ENCODE measurements at places on chromosomes 7 and 10.

DNA sequence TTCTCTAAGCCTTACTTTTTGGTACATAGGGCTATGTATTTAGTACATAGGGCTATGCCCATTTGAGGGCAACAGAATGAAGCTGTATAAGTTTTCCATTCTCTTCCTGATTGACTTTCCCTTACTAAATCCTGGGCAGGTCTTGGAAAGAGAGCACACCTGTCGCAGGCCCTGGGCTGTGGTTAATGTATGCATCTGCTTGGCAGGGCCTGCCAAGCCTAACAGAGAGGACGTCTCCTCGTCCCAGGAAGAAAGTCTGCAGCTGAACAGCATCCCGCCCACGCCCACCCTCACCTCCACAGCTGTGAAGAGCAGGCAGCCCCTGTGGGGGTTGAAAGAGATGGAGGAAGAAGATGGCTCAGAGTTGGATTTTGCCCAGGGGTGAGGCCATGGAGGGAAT lies 8.9 kb upstream of the PVRIG start:
- no peak for DNase-seq

DNA sequence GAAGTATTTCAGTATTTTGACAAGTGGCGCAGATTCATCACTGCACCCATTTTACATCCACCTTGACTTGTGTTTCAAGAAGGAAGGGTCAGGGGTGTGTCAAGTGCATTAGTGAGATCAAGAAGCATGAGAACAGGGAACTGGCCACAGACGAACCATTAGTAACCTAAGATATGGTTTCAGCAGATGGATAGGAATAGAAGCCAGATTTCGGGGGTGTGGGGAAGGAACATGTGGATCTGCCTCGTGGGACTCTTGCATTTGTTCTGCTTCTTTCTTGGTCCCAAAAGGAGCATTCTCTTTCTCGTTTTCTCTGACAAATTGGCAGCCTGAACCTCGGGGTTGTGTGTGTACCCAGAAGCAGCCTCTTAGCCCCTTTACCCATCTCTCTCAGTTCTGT lies 9.6 kb downstream of the DENND2A start:
- no peak for DNase-seq

DNA sequence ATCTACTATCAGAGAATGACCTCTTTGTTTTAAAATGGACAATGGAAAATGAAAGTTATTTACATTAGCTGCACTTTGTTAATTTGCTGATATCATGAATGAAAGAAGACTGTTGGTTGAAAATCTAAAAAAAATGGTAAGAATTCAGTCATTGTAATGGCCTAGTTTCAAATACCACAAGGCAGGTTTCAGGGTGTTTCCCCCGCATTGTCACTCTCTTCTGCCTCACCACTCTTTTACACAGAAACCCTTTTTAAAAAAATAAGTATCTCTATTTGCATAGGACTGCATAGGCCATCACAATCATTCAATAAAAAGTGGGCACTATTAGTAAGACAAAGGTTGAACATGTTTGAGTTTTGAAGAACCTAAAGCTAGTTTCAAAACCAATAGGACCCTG lies 737.1 kb downstream of the INHBA start:
- no peak for DNase-seq

GRCh38 chr10:6072215-6072934 lies 10.2 kb upstream of the IL2RA start:
- no peak for DNase-seq

DNA sequence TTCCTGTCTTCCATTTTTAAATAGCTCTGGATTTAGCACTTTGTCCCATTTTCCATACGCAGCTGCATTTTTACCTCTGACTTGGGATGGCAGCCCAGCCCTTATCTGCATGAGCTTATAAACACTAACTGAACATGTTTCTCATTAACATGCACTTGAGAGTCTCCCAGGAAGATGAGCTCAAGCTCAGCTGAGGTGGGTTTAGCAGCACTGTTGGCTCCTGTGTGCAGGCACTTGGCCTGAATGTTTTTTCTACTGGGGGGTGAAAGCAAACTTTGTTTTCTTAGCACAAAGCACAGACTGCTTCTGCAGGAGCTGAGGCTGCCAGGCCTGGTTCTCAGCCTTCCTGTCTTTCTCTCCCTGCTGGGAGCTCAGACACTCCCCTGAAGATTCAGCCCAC lies 1093.6 kb upstream of the AUTS2 start:
- DNase-seq = peak; percentile 18

- peak; percentile 63 for DNase-seq
These were observed at the start of gene ZPBP for GRCh38 chr7:50092579-50093491. ZPBP (minus strand) TSS chr7:50093246; CDS start chr7:50093194, 52 bp downstream.

GRCh38 chr10:49116509-49117375 lies 1.4 kb upstream of the VSTM4 start:
- no peak for DNase-seq

DNA sequence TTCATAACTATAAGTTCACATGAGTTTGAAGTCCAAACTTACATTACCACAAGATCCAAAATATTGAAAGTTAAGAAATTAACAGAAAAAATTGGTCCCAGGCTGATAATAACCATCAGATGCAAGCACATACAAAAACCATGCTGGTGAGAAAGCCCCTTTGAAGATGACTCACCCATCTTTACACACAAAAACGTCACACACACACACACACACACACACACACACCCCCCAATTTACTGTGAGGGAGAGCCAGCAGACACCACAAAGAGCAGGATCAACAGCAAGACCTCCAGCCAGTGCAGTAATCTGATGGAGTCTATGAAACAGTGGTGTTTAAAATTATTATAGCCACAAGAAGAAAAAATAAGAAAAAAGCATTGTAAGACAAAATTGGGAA lies 50.1 kb upstream of the DRGX start:
- DNase-seq = no peak

DNA sequence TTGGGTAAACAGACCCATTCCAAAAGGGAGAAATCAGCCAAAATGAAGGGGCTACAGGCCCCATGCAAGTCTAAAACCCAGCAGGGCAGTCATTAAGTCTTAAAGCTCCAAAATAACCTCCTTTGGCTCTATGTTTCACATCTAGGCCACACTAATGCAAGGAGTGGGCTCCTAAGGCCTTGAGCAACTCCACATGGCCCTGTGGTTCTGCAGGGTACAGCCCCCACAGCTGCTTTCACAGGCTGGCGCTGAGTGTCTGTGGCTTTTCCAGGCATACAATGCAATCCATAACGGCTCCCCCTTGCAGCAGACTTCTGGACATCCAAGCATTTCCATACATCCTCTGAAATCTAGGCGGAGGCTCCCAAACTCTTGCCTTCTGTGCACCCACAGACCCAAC lies 9.0 kb downstream of the TMEM243 start:
- DNase-seq = no peak

DNA sequence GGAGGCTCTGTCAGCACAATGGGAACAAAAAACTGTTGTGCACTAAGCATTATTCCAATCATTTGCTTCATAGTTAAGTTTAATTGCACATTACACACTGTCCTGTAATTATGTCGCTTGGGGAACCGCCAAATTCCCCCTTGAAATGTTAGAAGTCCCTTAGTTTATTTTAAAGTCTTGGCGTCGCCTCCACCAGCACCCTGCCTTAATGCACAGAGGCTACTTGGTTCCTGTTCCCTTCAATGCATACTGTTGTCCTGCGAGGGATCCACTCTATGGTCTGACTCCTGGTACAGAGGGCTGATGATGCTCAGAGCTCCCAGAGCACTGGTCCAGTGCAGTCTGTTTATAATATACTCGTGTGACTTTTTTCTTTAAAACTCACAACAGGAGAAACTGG lies 330.7 kb downstream of the ELMO1 start:
- DNase-seq = no peak

DNA sequence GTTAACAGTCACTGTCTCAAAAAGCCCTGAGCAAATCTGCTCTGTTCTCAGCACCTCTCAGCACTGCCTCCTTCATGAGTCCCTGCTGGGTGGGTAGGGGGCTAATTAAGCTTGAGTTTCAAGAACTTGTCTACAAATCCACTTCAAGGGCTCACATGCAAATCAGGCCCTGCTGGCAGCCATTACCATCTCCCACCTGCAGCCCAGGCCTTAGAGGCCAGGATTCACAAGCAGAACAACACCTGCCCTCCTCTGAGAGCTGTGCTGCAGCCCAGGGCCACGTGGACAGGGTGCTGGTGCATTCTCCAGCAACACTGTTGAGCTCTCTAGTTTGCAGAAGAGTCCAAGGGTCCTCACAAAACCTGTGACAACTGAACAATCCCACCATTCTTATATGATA lies 119.2 kb downstream of the DPP6 start:
- no peak for DNase-seq

DNA sequence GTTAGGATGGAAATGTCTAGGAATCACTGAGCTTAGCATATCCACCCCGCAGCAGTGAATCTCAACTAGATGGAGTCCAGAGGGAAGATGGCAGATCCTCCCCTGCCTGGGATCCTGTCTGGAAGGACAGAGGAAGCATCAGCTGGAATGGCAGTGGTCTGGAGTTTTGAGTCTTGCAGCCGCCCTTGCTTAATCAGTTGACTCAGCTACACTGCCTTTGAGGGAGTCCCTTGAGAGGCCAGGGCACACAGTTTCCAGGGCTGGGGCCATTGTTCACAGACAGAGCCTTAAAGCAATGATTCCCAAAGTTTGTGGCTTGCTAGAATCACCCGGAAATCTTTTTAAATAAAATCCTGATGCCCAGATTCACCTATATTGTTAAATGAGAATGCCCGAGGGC lies 128.1 kb downstream of the NT5C2 start:
- no peak for DNase-seq

GRCh38 chr10:1657479-1657878 lies 79.8 kb downstream of the ADARB2 start:
- DNase-seq = peak; percentile 13

DNA sequence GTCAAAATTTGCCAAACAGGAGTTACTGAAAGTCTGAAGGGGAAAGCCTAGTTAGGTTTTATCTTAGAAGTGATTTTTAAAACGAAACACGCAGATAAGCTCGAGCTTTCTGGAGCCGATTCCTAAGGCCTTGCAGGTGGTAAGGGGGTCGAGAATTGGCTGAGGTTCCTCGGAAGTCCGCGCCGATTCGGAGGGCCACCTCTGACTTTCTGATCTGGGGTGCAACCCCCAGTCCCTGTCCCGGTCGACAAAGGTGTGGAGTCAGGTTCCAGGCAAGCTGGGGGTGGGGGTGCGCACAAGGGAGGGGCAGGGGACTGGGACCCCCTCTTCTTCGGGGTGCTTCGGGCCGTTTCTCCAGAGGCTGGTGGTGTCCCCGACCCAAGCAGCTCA lies 701 bp upstream of the CUL1 start:
- DNase-seq = peak; percentile 48

- DNase-seq = no peak
These were observed 171.8 kb upstream of the CDK1 start for GRCh38 chr10:60606343-60607080.

DNA sequence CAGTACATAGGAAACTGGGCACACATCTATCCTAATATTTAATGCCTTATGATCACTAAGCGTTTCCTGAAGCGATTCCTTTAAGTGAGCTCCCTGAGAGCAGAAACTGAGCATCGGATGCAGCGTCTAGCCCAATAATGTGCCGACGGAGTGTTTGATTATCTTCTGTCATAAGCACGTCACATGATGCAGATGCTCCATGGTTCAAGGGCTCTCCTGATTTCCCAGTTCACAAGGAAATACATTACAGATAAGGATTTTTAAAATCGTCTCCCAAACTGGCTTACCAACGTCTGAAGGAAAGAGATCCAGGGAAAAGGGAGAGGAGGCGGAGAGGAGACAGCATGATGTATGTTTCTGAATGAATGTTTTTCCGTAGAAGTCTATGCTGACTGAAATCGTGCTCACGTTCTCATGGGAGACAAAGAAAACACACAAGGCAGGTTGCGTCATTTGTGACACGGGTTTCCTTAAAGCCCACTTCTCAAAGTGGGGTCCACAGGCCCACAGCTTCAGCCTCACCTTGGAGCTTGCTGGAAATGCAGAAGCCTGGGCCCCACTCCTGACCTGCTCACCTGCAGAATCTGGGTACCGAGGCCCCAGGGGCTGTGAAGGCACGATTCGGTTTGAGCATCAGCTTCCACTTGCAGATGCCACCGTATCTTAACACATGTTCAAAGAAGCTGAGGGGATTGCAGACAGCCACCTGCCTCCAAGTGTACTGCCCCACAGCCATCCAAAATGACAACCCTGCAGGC lies 21.5 kb upstream of the INSIG1 start:
- DNase-seq = no peak

GRCh38 chr10:100927266-100927665 lies 14.5 kb downstream of the SLF2 start:
- no peak for DNase-seq

DNA sequence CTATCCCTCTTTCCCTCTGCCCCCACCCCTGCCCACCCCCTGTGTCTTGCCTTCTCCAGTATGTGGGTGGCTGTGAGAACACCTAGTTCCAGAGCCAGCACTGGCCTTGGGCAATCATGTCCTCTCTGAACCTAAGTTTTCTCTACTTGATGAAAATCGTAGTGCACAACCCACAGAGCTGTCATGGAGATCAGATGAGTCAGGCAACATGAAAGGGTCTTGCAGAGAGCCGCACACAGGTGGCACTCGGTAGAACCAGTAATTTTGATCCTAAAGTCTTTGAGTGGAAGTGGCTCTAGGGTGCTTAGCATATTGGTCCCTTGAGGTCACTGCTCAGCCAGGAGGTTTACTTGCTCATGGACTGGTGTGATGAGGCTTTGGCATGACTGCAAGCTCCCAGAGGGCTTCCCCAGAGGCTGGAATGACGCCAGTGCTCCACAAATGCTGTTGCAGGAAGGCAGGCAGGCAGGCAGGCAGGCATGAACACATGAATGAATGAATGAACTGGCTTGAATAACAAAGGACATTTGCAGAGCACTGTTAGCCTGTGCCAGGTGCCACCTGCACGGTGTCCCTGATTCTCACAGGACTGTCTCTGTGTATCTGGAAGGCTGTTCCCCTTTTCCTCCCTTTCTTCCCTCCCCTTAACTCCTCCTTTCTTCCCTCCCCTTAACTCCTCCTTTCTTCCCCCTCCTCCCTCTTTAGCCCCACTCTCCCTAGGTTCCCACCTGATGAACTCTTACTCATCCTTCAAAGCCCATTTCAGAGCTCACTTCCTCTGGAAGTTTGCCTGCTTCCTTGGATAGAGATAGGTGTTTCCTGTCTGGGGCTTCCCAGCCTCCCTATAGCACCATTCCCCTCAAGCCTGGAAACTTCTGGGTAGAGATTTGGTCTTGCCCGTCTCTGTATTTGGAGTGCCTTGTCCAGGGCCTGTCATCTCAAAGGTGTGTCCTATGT lies 27.2 kb upstream of the CTBP2 start:
- DNase-seq = no peak

GRCh38 chr7:150369748-150370501 lies 1.3 kb downstream of the REPIN1 start:
- no peak for DNase-seq

- no peak for DNase-seq
These were observed 46.2 kb downstream of the CELF2 start for GRCh38 chr10:11063856-11064255.

DNA sequence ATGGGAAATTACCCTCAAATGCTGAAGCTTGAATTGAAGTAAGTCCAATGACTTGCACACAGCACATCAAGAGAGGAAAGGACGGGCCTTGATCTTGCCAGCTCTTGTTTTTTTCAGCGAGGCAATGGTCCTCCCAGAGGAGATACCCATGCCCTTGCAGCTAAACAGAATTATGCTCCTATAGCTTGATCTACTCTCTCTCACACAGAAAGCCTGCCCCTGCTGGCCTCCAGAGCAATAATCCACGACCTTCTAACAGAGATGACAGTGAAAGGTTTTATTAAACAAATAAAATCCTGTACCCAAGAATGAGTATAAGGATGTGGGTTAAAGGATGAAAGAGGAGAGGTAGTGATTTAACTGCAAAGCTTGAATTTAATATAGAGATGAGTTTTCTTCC lies 268.0 kb downstream of the ADRA2A start:
- DNase-seq = peak; percentile 47

Data from mesendoderm (in vitro differentiated cells).